ENCODE measurements at places on chromosomes 2 and 18.

GRCh38 chr2:236991874-236992273 is 93.8 kb upstream of the COPS8 start:
- DNase-seq = no peak

- DNase-seq = no peak
Observed at GRCh38 chr18:32324181-32324580, 134.3 kb downstream of the MEP1B start.

- no peak for DNase-seq
Observed at GRCh38 chr2:184598002-184598315, 370 bp upstream of the ZNF804A start.

DNA sequence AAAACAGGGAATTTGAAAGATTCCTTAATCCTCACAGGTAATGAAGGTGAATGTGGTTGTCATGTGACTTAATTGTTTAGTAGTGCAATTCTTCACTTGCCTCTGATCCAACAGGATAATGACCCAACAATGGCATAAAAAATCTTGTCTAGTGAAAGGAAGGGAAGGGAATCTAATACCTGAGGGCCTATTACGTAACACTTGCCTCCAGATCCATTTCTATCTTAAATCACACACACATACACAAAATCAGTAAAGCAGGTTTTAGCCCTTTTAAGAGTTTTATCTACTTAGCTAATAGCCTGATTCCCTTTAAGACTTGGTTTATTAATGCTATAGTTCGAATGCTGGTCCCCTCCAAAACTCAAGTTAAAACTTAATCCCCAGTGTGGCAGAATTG is 118.6 kb downstream of the TMEM163 start:
- DNase-seq = no peak

DNA sequence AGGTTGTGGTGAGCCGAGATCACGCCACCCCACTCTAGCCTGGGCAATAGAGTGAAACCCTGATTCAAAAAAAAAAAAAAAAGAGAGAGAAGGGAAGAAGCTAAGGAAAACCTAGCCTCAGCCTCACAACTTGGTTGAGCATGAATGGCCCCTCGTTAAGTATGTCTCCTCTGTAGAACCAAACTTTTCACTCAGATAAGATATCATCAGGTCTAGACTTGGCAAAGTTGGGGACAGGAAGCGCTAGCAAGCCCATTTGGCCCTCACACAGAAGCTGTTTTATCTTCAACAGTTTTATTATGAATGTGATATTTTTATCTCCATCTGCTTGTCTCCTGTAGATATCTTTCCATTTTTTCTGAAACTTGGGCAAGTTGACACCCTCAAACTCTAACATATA is 3.5 kb upstream of the ASXL2 start:
- DNase-seq = no peak

DNA sequence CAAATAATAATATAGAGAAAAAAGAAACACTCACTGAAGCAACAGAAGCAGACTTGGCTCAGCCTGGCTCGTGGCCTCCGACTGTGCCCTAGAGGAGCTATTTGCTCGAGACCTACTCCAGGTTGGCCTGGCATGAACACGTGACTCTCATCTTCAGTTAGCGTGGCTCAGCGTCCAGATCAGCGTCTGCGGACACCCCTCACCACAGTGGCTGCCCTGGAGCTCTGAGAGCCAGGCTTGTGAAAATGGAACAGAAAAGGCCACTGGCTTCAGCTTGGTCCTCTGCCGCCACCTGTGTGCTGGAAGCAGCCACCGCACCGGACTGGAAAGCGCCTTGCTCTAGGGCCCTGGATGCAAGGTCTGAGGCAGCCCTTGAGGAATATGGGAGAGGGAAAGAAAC is 1184.0 kb upstream of the GYPC start:
- peak; percentile 38 for DNase-seq

DNA sequence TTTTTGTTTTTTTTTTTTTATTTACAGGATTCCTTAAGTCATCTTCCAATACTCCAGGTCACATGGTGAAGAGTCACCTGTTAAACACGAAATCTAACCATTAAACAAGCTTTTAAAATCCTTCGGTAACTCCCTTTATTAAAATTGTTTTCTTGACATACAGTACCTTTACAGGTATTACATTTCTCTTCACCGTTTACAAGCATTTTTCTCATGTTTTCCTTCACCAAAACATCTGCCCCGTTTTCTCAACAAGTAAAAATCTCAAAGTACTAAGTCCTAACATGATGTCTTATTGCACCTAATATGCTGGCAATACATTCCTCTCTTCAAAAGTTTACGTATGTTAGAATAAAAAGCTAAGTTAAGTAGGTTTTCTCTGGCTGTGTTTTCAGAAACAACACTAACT is 1.1 kb downstream of the PUM2 start:
- DNase-seq = no peak

DNA sequence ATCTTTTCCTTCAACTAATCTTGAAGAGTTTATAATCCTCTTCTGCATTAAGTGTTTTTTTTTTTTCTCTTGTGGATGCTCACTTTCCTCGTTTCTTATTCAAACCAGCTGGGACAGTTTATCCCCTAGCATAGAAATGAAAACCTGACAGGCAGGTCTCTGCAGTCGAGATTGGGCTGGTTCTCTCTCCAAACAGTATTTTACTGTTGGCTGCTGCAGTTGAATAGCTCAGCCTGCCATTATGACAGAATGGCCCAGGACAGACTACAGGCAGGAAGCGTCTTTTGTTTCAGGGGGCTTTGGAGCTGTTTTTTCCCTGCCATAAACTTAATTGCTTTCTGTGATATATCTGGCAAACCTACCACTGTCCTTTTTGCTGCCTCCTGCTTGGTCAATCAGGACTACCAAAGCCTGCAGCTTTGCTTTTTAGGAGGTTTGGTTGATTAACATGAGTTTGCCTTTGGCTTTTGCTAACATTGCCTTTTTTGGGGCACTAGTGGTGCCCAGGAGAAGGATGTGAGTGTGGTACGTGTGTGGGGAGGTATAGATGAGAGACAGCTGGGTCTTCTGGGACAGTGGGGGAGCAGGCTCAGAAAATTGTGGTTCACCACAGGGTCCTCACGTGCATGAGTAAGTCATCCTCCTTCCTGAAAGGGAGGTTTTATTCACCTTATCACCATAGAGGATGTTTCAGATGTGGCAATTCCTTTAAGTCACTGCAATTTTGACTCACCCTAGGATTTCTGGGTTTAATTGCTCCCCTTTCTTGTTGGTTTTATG is 128.7 kb downstream of the LYPD6B start:
- no peak for DNase-seq

- DNase-seq = no peak
Observed at GRCh38 chr2:206204710-206205109, 45.0 kb downstream of the EEF1B2 start.

DNA sequence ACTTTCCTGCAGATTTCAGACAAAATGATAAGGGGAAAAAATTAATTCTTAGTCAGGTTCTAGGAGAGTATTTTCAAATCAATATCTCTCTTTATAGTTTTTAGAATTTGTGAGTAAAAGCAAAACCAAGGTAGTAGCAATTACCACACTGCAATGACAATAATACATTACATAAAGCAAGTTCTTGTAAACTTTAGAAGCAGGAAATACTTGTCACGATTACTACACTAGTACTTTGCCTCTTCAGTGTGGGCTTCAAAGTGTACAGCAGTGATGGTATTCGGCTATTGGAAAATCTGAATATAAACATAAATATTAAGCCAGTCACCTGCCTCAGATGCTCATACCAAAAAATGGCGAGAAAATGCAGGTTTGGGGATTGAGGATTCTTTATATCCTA is 81.0 kb downstream of the ALPK2 start:
- DNase-seq = no peak

DNA sequence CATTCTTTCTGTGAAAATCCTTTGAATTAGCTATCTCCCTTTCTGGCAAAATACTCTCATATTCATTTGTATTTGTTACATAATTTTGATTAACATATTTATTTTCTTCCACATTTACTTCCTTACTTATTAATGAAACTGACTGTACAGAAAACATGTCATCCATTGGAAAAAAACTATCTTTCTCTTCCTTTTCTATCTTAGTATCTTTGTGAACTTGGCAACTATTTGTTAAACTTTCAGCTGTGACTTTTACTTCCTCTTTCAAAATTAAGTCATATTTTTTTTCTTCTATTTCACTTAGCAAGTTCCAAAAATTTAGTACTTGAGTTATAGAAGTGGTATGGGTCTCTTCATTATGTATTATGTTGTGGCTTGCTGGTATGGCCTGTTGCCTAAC is 2.6 kb downstream of the RAD51AP2 start:
- no peak for DNase-seq

- DNase-seq = no peak
Observed at GRCh38 chr2:28544405-28544921, 48.6 kb downstream of the PLB1 start.

DNA sequence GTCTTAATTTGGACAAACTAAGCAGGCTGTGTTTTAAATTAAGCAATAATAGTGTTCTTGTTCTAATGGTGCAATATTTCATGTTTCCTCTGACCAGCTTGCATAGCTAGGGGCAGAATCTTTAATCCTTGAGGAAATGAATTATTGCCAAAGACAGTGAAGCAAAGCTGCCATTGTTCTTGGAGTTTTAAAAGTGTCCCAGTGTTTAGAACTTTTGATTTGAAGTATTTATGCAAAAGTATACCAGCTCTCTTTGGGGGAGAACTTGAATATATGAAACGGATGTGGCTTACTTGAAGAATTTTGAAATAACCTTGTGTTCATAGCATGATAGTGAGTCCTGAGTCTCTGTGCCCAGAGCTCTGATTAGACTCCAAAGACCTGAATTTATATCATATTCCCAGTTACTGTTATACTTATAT is 33.4 kb downstream of the ITGA6 start:
- no peak for DNase-seq

DNA sequence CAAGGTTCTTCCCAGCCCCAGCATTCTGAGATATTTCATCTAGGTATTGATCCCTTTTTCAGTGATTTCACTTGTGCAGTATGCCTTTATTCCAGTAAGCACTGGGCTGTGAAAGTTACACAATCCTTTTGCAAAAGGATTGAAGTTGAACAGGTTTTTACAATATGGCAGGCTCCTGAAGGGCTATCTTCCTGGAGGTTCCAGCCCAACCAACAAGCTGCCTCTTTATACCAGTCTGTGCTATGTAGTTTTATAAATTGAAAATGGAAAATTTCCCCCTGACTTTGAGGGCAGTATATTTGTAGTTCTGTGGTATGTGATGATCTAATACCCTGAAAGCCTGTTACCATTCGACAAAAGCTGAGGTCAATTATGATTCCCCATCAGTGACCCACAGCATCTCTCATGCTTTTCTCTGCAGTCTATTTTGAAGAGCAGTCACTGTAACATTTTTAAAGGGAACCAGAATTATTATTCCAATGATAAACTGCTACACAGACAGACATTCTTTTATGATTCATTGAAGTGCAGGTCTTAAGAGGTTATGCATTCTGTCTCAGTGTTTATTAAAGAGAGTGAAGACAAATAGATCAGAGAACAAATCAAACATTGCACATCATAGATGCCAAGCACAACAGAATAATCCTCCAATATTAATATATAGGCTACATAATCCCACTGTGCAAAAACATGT is 35.2 kb upstream of the STPG4 start:
- no peak for DNase-seq

DNA sequence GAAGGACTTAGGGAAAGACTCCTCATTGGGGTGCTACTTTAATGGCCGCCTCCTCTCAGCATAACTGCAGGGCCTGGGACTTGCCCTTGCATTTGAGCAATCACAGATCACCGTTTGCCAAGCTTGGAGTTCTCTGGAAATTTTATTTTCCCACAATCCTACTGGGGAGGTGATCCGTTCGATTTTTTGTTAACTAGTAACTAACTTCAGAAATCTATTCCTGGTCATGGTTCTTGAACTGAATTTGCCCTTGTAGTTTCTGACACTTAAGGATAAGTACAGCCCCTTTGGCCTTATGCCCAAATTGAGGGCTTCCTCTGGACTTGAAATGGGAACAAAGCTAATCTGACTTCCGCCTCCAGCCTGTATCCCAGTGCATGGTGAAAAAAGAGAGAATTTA is 60.5 kb upstream of the ST3GAL5 start:
- DNase-seq = no peak

DNA sequence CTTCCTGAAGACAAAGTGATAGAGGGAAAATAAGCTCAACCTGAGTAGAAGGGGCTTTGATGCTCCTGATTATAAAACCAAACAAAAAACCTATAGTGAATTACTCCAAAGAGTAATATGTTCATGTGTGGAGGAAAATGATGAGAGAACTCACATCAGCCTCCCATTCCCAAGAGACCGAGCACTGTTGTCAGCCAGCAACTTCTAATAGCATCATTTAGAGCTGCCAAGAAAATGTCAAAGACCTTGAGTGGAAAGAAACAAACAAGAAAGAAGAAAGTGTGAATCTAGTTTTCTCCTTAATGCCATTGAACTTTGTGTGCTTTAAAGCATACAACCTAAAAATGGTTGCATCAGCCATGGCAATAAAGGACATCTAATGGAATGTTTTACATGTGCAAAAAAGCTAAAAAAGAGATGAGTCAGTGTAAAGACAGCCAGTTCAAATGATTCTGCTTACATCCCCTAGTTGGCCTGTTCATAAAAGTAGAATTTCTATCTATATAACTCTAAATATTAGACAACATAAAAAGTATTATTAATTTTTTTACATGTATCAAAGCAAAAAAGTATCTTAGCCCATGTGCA is 1066.2 kb downstream of the TDRD15 start:
- DNase-seq = no peak

DNA sequence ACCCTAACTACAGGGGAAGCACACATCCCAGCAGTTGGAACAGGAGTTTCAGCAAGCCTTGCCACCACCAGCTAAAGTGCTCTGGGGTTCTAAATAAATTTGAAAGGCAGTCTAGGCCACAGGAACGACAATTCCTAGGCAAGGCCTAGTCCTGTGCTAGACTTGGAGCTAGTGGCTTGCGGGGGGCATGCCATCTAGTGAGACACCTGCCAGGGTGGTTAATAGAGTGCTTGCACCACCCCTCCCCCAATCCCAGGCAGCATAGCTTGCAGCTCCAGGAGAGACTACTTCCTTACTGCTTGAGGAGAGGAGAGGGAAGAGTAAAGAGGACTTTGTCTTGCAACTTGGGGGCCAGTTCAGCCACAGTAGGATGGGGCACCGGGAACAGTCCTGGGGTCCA is 101.8 kb downstream of the SLC39A10 start:
- DNase-seq = no peak

GRCh38 chr2:114542695-114543094 is 100.3 kb downstream of the DPP10 start:
- DNase-seq = no peak

GRCh38 chr2:182870227-182870626 is 3.8 kb upstream of the FRZB start:
- DNase-seq = peak; percentile 57

- DNase-seq = peak; percentile 25
Observed at GRCh38 chr2:203814661-203815540, 52.7 kb upstream of the CTLA4 start.

GRCh38 chr2:175034716-175035115 is 29.5 kb upstream of the CHN1 start:
- no peak for DNase-seq

GRCh38 chr2:153403940-153404339 is 74.6 kb downstream of the RPRM start:
- DNase-seq = no peak

GRCh38 chr2:158582670-158583069 is 125.9 kb downstream of the PKP4 start:
- DNase-seq = no peak

- DNase-seq = no peak
Observed at GRCh38 chr18:39825485-39826150, 2129.4 kb upstream of the PIK3C3 start.

GRCh38 chr2:118243031-118243430 is 154.8 kb downstream of the INSIG2 start:
- DNase-seq = no peak
